Activated T-cell treated with anti-CD3 and anti-CD28 coated beads for 4 hours (primary cell): ENCODE measurements at places on chromosomes 1 and 21.

GRCh38 chr1:77468949-77469710, 187.3 kb downstream of the AK5 start:
- DNase-seq, result no peak

DNA sequence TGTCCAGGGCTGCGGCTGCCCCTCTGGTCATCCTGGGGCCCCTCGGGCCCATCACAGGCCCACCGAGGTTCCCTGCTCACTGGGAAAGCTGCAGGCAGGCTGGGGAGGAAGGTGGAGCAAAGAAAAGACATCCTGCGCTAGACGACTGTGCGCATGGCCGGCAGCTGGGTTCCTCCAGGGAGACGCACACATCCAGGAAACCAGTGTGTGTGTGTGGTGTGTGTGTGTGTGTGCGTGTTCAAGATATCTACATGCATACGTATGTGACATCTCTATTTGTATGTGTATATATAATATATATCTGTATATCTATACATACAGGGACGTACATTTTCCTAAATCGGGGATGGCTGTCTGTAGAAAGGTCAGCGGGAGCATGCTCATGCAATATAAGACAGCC, 63.7 kb downstream of the ACOT7 start:
- DNase-seq, result no peak

GRCh38 chr1:44526295-44527073, 121.4 kb downstream of the RNF220 start:
- DNase-seq, result no peak

DNA sequence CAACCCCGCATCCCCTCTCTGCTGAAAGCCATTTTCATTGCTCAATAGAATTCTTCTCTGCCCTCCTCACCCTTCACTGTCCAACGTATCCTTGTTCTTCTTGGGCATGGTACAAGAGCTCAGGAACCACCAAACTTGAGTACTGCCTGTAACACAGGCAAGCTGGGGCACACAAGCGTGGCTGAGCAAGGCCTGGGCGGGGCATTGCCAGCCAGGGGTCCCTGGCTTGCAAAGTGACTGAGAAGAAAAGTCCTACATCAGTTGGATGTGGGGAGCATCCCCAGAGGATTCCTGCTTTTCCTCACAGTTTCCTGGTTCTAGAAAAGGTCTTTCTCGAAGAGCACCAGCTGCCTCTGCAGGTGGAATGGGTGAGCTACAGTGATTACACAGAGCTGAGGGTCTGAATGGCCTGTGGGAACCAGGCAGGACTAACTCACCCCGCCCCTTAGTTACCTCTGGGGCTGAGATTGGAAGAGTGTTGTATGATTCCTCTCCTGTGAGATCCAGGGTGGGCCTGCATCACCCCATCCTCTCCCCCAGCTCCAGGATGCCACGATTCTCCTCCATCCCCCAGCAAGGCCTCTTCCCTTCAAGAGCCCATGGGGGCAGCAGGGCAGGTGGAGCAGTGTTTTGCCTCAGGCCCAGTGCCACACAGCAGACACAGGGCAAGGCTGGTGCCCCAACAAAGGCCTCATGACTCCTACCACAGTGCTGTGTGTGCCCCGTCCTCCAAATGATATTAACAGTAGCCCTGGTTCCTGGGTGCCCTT, 121.9 kb downstream of the MATN1 start:
- no peak for DNase-seq

- no peak for DNase-seq
Observed at GRCh38 chr1:201229095-201229494, 38.5 kb downstream of the IGFN1 start.

DNA sequence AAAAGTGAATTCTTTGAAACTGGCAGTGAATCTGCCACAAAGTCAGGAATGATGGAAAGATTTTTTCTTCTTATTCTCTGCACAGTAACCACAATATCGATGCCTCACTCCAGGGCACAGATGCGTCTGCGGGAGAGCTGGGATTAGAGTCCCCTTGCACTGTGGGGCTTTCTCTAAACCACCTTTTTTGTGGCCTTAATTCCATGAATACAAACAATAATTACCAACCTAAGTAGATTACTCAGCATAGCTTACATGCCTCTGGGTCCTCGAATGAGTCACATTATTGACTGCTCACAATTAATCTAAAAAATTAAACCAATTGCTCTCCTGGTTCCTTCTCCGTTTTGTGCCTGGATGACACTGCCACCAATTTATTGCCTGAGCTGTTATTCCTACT, 125.8 kb downstream of the KAZN start:
- DNase-seq, result no peak

GRCh38 chr1:175034775-175035174, 11.6 kb upstream of the MRPS14 start:
- DNase-seq, result no peak
